ENCODE measurements at places on chromosomes 4 and X.

DNA sequence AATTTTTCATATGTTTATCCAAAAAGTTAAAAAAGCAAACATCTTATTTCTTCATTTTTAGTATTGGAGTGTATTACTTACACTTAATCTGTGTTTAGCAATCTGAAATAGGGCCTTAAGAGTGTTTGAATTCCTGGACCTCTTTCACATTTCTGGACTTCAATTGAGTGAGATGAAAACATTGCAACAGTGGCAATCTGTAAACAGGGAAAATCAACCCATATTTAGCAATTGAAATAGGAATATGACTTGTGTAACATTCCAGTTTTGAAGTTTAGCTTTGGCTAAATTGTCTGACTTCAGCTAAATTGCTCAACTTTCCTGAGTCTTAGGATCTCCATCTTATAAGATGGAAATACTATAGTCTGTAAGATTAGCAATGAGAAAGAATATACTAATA, 34.6 kb upstream of the FHL1 start:
- no peak for DNase-seq

DNA sequence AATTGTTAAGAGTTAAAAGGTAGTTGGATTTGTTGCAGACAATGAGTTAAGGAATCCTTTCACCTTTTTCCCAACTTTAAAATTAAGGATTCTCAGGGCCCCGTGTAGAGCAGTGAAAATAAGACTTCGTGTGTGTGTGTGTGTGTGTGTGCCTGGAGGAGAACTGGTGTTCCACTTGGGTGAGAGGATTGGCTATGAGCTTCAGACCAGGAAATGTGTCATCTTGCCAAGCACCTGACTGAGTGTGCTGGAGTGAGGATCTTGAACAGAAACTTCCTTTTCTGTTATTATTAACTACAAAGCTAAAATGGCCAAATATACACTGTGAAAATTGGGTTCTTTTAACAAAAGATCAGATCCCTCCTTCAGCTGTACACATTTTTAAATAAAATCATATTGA, 113.1 kb upstream of the VCX2 start:
- no peak for DNase-seq

DNA sequence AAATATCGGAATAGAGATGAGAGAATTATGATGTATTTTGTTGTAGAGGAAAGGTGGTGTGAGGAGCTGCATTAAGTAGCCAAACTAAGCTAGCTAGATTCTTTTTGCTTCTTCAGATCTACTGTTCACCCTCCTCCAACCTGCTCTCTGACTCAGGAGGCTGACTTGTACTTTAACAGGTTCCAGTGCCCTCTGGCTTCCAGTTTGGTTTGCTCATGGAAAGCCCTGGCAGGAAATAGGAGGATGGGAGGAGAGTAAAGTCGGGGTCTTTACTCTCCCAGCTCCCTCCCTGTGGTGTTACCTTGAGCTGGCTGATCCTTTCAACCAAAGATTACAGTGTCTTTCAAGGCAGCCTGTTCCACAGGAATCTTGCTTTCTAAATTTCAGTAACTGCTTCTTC, 277.0 kb upstream of the EDA2R start:
- no peak for DNase-seq

- DNase-seq: no peak
Measured at GRCh38 chr4:52612341-52612740, 46.8 kb downstream of the USP46 start.

- no peak for DNase-seq
Measured at GRCh38 chrX:69185141-69185540, 19.9 kb upstream of the PJA1 start.

GRCh38 chr4:152187693-152188092, 348.2 kb downstream of the FBXW7 start:
- no peak for DNase-seq

GRCh38 chr4:21290562-21290961, 590.3 kb downstream of the PACRGL start:
- DNase-seq: no peak

- DNase-seq: no peak
Measured at GRCh38 chrX:80576806-80577533, 156.7 kb downstream of the TENT5D start.

DNA sequence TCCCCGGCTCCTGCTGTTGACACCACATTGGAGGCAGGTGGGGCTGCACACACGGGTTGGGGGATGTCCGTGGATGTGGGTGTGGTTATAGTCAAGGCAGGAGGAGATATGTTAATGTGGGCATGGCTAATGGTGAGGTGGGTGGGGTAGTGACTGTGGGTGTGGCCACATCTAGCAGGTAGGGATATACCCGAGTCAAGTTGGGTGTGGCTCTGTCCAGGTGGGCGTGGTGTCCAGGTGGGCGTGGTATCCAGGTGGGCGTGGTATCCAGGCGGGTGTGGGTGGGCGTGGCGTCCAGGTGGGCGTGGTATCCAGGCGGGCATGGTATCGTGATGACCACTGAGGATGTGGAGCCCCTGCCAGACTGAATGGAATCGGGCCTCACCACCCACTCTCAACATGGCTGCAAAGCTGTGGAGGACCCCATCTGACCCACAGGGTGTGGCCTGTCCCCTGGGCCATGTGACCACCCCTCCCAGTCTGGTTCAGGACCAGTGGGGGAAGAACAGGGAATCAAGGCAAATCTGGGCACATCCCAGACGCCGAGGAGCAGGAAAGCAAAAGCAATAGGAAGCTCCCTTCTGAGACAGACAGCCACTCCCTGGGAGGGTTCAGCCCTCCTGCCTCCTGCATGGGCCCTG, 21.0 kb downstream of the MAN2B2 start:
- DNase-seq: no peak

- no peak for DNase-seq
Measured at GRCh38 chr4:108492816-108493595, 127.4 kb upstream of the RPL34 start.

DNA sequence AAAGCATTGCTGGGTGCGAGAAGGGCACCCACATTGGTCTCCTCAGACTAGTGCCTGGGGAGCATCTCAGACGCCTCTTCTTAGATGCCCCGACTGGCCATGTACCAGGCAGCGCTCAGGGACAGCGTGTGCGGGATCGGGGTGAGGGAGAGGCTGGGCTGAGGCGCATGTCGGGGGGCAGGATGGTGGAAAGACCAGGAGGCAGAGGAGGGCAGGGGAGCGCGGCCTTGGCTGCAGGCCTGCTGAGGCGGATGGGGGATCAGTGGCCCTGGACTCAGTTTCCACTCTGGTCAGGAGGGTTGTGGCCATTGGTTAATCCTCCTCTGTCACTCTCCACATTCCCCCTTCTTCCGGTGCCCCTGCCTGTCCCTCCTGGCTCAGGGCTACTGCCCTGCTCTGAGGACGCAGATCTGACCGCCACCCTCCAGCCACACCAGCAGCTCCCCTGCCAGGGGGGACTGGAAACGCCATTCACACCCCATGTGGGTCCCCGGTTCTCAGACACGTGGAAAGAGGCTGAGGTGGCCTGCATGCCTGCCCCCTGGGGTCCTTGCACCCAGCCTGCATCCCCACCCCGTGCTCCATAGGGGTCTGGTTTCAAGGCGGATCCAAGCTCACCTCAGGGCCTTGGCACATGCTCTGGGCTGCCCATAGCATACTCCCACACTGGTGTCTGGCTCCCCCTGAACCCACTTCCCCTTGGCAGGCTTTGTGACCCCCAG, 105.9 kb downstream of the CPZ start:
- DNase-seq: no peak

DNA sequence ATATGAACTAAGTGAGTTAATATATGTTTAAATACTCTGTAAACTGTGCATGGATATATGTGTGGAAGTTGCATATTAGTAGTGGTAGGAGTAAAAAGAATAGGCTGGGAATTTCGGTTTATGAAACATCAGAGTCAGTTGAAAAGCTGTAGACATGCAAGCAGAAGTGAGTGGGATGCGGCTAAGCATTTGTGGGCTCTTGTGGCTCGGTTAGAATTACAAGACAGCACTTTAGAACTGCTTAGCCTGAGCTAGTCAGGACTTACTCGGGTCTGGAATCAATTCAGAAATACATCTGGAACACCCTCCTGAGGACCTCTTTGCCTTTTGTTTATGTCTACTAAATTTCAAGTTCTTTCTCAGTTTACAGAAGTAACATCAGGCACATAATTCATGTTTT, 93.6 kb downstream of the AFF2 start:
- no peak for DNase-seq

DNA sequence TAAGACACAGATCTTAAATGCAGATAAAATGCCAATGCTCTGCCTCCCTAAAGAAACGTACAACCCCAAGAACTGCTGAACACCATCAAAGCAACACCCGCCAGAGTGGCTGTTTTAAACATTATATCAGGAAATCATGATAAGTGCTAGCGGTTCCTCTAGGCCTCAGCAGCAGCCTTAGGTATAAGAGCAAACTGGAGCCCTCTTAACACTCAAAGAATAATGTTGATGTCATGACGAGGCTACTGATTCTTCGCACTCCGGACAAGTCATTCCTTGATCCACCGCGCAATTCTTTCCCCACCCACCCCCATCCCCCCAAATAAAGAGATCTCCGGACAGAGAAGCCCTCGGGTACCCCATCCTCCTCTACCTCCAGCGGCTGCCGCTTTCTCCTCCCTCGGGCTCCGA, 507 bp downstream of the LIN54 start:
- DNase-seq: no peak

- DNase-seq: no peak
Measured at GRCh38 chr4:146059865-146060264, 115.7 kb upstream of the LSM6 start.

DNA sequence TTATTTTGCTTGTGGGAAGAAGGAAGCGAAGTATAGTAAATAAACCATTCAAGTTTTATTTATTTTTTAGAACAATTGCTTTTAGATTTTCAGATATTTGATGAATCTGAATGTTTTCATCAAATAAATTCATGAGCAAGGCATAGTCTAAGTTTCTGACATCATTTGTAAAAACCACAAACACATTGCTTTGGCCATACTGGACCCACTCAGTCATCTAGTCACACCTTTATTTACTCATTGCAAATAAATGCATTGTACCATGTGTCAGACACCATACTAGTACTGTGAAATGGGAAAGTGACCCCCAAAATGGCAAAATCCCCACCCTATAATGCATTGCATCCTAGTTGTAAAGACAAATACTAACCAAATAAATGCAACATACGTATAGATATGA, 449.1 kb upstream of the SMIM31 start:
- no peak for DNase-seq

DNA sequence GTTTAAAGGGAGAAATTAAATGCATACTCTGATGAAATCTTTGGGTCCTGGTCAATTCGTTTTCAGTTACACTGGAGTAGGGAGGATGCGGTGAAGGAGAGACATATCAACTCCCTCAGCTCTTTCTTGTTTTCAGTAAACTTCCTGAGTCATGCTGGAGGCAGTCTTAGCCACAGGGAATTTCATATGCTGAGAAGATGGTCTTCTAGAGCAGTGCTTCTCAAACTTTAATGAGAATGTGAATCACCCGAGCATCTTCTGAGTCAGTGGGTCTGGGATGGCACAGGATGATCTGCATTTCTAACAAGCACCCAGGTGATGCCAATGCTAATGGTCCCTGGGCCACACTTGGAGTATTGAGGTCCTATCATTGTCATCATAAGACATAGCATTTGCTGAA, 214.5 kb downstream of the KIT start:
- no peak for DNase-seq

DNA sequence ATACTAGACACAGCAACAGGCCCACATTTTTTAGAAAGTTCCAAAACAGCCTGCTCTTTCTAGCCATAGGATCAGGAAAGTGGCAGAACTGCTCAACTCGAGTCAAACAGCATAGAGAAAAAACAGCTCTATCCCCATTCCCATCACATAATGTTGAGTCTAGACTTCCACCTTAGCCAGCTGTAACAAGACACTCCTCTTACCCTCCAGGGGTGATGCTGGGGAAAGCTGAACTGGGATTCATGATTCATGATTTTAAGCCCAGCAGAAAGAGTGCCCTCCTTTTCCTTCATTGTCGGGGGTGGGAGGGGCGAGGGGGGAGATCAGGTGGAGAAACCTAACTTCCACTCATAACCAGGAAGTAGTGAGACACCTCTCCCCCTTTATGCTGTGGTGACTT, 86.1 kb downstream of the CENPC start:
- no peak for DNase-seq

DNA sequence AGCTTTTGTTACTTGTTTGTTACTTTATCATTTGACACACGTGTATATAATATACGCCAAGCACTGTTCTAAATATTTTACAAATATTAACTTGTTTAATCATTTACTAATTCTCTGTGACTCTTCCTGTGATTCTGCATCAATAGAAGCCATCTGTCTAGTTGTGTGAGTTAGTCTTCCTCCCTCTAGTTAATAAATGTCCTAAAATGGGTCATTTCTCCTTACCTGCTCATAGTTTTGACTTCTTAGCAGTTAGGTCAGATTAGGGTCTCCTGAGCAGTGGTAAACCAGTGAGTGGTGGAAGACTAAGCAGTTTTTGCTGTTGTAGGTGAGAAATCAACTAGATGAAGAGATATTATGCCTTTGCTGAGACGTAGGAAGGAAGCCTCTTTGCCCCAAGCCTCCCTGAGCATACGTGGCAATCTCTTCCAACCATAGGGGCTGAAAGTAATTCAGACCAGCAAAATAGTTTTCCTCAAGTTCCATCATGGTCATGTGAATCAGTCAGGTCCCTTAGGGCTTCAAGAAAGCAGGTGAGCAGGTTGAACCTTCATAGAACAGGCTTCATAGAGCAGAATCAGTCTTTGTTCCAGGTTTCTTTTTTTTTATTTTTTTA, 38.7 kb upstream of the THOC2 start:
- DNase-seq: no peak

Data from cerebellar nuclear complex (tissue), 1 donor.